ENCODE measurements at places on chromosomes 12 and 14.

DNA sequence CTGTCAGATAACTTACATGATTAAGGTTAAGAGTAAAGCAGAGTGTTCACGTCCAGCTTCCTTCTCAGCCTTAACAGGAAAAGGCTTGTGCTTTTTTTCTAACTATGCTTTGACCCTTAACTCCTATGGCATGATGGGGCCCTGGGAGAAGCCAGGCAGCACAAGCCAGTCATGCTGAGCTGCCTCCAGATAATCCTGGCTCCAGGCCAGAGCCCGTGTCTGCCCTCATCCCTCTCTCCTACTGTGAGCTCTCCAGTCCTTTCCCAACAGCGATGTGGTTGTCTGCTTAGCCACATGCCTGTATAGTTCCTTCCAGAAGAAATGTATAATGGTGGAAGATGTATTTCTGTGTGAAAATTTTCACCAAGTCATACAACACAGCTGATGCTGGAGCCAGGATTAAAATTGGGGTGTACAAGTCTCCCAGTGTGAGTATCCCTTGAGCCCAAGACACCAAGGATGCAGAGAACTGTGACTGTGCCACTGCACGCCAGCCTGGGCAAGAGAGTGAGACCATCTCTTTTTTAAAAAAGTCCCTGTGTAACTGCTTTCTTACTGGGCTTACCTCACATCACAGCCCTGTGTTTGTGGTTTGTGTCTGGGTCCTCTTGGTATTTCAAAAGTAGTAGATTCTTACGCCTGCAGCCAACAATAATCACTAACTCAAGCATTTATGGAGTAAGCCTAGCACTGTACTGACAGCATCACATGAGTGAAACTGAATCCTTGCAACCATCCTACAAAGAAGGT, 7.9 kb upstream of the ITFG2 start:
- DNase-seq = no peak

- no peak for DNase-seq
Measured at GRCh38 chr12:89215196-89215595, 137.1 kb downstream of the DUSP6 start.

DNA sequence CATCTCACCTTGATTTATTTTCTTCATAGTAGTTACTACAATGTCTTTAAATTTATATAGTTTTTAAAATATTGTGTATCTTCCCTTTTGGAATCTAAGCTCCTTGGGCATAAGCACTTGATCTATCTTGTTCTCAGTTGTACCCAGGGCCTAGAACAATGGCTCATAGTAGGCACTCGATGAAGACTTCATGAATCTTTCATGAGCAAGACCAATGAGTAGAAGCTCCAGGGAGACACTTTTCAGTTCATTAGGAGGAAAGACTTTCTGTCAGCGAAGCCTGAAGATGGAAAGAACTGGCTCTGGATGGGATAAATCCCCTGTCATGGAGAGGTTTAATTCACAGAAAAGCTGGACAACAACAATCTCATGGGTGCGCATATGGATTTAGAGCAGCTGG, 140.2 kb upstream of the CRY1 start:
- DNase-seq = no peak

DNA sequence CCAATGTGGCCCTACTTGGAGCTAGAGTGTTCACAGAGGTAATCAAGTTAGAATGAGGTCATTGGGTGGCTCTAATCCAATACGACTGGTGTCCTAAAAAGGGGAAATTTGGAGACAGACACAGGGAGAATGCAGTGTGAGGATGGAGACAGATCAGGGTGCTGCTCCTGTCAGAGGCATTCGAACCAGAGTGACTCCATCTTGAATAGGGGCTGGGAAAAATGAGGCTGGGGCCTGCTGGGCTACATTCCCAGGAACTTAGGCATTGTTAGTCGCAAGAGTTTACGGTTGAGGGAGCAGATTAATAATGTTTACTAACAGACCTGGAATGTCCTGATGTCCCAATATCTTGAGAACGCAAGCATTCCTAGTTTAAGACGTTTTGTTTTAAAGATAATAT, 20.2 kb downstream of the TNFAIP2 start:
- DNase-seq = peak; percentile 49

Data from suppressor macrophage treated with lipopolysaccharide for 1 hour (primary cell).